Germinal center (tissue), 1 donor: ENCODE measurements at places on chromosomes 6 and 20.

GRCh38 chr20:53613748-53614147 lies 20.1 kb upstream of the ZNF217 start:
- no peak for DNase-seq

DNA sequence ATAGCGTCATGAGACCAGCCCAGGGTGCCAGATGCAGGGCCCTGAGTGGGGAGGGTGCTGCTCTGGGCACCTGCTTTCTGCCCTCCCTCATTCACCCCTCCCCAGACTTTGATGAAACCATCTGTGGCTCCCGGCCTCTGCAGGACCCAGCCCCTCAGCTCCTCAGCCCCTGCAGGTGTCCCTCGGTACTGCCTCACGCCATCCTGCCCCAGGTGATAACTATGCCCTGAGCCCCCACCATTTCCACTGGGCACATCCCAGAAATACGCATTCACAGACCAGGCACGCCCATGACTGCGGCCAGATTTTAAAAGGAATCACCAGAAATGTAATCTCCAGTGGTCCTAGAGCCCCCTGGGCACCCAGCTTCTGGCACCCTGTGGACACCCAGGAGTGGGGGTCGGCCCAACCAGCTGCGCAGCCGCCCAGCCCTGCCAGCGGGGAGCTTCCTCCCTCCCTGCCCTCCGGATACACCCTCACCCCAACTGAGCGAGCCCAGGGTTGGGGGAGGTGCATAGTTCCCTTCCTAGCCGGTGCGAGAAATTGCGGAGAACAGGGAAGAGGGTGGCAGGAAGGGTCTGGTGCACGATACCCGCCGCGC lies 615 bp upstream of the NTSR1 start:
- peak; percentile 38 for DNase-seq

- no peak for DNase-seq
These were observed 42.1 kb downstream of the MDN1 start for GRCh38 chr6:89777455-89777854.

- DNase-seq: no peak
These were observed 7.6 kb downstream of the RIPOR2 start for GRCh38 chr6:24927985-24928745.

GRCh38 chr20:62625516-62625915 lies 16.8 kb upstream of the SLCO4A1 start:
- DNase-seq: no peak

GRCh38 chr6:26474439-26474881 lies 16.7 kb downstream of the BTN2A1 start:
- no peak for DNase-seq

DNA sequence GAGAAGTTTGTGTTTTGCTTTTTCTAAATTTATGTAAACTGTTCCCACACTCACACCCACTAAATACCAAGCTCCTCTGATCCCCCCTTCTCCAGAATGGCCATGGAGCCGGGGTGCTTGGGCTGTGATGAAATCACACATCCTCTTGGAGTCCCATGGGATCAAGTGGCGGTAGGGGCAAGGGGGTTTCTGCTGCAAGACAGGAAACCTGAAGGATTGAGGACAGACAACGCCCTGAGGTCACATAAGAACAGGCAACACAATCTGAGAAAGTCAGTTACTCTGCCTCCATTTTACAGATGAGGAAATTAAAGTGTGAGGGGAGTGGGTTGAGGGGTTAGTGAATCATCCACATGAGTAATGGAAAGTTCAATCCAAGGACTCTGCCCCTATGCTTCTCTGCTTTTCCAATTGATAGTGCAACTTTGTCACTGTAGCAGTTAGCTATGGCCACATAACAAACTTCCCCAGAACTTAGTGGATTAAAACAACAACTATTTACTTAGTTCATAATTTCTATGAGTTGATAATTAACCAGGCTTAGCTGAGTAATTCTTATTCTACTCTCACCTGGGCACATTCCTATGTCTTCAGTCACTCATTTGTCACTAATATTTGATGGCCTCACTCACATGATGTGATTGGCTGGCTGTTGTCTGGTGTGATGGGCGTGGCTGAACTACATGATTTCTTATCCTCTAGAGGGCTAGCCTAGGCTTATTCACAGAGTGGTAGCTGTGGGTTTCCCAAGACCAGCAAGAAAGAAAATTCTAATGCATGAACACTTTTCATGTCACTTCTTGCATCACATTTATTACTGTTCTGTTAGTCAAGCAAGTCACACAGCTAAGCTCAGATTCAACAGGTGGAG lies 311.1 kb upstream of the RNF24 start:
- no peak for DNase-seq

DNA sequence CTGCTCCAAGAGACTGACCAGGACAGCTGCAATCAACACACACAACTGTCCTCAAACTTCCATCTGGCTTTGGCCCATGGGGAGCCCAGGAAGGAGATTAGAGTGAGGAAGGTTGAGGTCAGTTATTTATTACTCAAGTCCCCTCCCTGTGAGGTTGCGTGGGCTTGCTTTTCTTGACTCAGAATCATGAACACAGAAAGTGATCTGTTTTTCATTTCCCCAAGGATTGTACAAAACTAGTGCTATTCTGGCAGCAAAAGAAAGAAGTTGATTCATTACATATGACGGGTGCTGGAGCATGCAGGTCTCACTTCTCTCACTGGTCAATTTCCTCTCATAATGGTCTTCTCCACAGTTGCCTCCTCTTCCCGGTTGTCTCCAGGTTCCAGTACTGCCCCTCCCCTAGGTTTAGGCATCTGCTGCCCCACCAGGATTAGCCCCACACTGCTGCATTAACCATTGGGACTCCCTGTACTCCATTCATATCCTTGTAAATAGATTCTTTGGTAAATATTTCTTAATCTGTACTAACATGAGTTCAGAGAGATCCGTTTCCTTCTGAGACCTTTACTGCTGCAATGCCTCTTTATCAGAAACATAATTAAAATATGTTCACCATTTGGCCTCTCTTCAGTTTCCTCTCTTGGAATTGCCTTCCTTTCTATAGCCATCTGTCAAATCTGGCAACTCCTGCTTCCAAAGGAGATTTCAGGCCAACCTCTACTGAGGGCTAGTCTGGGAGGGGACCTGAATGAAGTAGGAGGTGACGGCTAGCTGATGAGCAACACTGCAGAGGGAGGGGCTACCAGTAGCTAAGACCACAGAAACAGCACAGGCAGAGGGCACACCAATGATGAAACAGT lies 888.8 kb downstream of the QKI start:
- no peak for DNase-seq

GRCh38 chr6:54722328-54722727 lies 124.2 kb upstream of the FAM83B start:
- no peak for DNase-seq

- no peak for DNase-seq
These were observed 42.7 kb upstream of the NHSL1 start for GRCh38 chr6:138541823-138542481.

DNA sequence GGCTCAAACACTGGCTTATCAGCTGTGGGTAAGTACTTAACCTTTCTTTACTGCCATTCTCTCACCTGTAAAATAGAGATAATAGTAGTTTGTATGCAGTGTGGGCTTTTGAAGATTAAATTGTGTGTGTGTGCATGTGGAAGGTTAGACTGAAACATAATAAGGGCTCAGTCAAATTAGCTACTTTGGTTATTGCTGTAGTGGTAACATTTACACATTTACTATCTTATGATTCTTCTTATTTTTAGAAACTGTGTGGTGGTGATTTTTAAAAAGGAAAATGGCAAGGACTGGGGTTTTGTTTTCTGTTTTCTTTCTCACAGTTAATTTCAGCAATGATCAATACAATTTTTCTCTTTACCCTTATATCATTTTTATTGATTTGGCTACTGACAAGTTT lies 206.9 kb downstream of the NKAIN2 start:
- no peak for DNase-seq

- no peak for DNase-seq
These were observed 141.3 kb downstream of the IMPG1 start for GRCh38 chr6:75931011-75931680.

DNA sequence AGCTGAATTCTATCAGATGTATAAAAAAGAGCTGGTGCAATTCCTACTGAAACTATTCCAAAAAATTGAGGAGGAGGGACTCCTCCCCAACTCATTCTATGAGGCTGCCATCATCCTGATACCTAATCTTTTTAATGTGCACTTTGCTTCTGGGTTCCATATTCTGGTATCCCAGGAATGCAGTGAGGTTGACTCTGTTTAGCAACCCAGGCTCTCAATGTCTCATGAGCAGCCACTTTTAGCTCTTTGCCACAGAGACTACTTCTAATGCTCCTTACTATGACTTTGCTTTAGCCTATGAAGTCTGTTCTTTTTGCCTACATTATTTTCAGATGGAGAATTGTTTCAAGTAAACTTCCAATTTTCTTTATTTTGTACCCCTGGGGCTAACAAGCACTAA lies 185.5 kb upstream of the NRSN1 start:
- DNase-seq: no peak
